ENCODE measurements at places on chromosomes 3 and 15.

GRCh38 chr3:9649791-9650521 lies 651 bp downstream of the MTMR14 start:
- no peak for DNase-seq

GRCh38 chr3:67329358-67329757 lies 325.1 kb downstream of the SUCLG2 start:
- peak; percentile 14 for DNase-seq

DNA sequence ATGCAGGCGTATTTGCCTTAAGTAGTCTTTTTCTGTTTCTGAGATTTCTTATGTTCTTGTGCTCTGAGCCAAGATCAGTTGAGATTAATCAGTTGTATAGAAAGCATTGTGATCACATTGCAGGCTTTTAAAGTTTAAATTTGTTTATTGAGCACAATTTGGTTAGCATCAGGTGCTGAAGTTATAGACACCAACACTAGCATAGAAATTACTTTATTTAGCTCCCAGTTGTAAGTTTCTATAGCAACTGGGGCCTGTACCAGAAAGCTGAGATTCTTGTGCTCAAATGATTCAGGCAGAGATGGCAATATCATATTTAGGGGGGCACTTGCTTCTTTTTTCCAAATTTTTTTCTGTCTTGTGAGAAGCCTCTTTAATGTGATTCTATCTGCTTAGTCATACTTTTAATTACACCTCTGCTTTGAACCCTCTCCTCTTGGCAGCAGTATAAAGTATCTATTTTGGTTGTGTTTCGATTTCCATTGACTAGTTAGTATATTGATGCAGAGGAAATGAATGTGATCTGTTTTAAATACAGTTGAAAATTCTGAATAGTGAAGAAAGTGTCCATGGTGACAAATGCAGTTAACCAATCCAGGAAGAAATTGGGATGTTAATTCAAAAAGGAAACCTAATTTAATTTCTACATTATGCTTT lies 241.7 kb upstream of the GBE1 start:
- no peak for DNase-seq

DNA sequence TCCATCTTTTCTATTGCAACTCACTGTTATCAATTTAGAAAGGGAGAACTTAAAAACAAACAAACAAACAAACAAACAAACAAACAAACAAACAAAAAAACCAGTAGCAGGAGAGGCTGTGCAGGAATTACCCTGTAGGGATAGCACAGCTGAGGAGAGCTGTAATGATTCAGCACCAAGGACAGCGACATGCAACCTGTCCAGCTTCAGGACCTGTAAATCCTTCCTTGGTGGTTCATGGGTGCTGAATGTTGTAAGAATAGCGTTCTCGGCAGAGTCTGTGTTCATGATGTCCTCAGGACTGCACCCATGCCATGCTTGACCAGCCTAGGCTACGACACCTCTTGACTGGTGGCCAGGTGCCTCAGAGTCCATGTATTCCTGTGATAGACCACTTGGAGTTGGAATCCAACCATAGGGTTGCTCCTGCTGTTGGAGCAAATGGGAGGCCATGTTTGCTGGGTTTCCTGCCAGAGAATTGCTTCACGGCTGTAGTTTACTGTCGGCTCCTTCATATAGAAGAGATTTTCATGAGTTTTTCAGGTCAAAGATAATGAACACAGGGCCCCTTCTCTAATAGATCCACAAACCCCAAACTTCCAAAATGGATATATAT lies 65.9 kb downstream of the CACNA2D3 start:
- DNase-seq, result peak; percentile 41

- DNase-seq, result no peak
These were observed 5.8 kb downstream of the CCRL2 start for GRCh38 chr3:46412786-46413298.

DNA sequence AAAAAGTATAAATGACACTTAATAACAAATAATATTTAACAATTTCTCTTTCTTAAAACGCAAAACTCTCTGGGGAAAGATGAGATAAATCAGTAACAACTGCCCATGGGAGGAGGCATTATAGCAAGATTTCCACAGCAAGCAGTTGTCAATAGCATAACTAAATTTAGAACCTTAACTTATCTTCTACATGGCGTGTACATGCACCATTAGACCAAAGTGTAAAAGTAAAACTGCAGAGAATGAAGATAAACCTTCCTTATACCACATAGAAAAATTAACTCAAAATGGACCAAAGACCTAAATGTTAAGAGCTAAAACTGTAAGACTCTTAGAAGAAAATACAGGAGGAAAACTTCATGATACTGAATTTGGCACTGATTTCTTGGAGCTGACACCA lies 39.9 kb downstream of the MYO5A start:
- no peak for DNase-seq

- no peak for DNase-seq
These were observed 345.0 kb downstream of the TUSC7 start for GRCh38 chr3:117054556-117054955.

- no peak for DNase-seq
These were observed 19.4 kb downstream of the MYZAP start for GRCh38 chr15:57611123-57611522.

- DNase-seq, result no peak
These were observed 9.4 kb downstream of the FILIP1L start for GRCh38 chr3:100104817-100105413.

- no peak for DNase-seq
These were observed 83.8 kb downstream of the ROBO1 start for GRCh38 chr3:79684041-79684440.

DNA sequence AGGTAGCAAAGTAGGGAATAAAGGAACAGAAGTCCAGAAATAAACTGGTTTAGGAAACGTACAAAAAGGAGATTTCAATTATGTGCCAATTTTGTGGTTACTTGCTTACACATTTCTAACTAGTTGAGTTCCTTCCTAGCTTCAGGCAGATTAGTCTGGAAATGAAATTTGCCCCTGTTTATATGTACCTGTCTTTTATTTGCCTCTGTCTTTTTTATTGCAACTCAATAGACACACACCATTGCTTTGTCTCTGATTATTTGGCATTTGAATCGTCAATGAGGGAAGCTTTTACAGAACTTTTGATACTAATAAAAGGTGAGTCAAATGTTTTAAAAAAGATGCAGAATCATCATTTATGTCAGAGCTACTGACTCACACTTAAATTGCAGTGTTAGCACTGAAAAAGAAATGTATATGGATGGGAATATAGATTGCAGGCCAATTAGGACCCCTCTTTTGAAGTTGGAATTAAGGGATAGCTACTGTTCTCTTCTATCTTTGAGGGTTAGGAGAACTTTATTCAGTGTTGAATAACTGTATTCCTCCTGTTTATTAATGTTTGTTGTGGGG lies 60.5 kb downstream of the TRAK1 start:
- no peak for DNase-seq

- peak; percentile 16 for DNase-seq
These were observed 94.1 kb downstream of the FAM43A start for GRCh38 chr3:194779729-194780224.

- DNase-seq, result peak; percentile 96
These were observed 32.9 kb upstream of the MTMR10 start for GRCh38 chr15:31024330-31024729.

- no peak for DNase-seq
These were observed 226.8 kb upstream of the ST8SIA2 start for GRCh38 chr15:92166751-92167405.

- DNase-seq, result no peak
These were observed 201.4 kb upstream of the CBLB start for GRCh38 chr3:106070187-106070586.

- DNase-seq, result no peak
These were observed 468.0 kb upstream of the GBE1 start for GRCh38 chr3:82229397-82229796.

GRCh38 chr3:197369545-197369944 lies 71.1 kb upstream of the DLG1 start:
- DNase-seq, result no peak

DNA sequence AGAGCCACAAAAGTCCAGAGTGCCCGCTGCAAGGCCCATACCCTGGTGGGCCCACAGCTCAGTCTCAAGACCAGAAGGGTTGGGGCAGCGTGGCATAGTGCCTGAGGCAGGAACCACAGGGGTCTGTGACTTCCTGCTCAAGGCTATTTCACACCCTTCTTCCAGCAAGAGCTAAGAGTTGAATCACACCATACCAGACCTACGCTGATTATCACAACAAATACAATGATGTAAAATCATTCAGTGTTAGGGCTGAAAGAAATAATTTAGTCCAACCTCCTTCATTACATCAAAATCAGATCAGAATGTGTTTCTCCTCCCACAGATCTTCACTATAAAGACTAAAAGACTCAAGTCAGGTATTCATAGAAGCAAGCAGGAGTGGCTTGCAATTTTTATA lies 27.8 kb upstream of the ST8SIA2 start:
- no peak for DNase-seq

DNA sequence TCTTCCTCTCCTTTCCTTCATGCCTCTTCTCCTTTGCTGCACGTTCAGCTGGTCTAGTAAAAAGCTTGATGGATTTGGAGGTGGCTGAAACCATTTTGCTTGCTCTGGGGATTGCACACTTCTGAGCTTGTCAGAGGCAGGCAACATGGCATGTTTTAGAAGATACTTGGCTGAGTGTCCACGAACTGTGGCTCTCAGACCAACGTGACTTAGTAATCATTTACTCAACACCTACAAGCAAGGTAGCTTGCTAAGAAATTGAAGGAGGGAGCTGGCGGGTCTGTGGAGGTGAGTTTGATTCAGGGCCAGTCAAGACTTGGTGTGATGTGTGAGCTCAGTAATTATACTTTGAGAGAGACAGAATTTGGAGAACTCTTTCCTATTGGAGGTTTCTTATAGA lies 196.0 kb downstream of the LPP start:
- no peak for DNase-seq

DNA sequence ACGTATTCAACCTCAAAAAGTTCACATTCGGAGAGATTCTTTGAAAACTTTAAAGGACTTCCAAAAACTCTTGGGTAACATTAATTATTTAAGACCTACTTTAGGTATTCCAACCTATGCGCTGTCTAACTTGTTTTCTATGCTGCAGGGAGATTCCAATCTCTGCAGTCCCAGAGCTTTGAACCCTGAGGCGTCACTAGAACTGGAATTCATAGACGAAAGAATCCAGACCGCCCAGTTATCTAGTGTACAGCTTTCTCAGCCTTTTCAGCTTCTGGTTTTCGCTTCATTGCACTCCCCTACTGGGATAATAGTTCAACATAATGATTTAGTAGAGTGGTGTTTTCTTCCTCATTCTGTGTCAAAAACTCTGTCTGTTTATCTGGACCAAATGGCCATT lies 711.3 kb downstream of the ROBO1 start:
- no peak for DNase-seq

GRCh38 chr3:65436580-65436979 lies 602.1 kb downstream of the MAGI1 start:
- DNase-seq, result peak; percentile 9

DNA sequence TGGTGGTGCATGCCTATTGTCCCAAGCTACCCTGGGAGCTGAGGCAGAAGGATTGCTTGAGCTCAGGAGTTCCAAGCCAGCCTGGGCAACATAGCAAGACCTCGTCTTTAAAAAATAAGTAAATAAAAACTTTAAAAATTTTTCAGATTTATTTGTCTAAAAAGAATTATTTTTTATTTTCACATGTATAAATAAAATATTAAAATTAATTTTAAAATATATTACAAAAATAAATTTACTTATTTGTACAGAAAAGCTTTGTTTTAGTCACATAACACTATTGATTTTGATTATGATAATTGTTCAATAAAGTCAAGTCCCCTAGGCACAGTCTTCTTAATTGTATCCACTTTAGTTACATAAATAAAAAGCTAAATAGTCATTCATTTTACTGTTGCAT lies 85.2 kb downstream of the FILIP1L start:
- DNase-seq, result no peak

DNA sequence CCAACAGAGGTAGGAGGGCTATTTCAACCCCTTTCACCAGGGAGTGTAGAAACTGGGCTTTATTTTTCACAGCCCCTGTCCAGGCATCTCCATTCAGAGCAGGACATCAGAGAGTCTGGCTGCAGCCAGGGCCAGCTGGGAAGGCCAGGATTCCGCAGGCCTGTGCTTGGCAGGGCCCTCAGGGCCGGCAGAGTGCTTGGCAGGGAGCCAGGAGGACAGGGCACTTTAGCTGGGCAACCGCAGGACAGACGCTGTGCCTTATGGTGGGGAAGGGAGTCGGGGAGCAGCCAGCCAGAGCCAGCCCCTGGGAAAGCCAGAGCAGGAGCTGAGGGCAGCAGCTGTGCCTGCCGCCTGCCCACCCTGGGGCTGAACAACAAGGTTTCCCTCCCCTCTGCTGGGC lies 34.5 kb upstream of the IQCF6 start:
- DNase-seq, result no peak

DNA sequence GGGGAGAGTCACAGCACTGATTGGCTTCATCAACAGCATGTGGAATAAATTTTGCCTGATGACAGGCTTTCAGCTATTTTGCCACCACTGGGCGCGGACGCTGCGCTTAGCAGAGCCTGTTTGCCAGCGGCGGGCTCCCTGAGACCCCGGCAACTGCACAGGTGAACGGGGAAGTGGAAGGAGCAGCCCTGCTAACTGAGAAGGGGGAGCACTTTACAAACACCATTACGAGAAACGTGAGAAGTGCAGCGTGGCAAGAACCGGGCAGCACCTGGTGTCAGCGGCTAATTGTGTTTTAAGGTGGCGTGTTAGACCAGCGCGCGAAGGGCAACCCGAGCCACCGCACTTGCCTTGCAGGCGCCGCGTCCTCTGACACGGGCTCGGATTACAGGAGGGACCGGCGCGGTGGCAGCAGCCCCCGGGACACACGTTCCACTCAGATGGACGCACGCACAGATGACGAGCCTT lies 307.8 kb upstream of the ARRDC4 start:
- no peak for DNase-seq

GRCh38 chr3:8780279-8780678 lies 10.9 kb upstream of the OXTR start:
- DNase-seq, result peak; percentile 54

- DNase-seq, result no peak
These were observed 3.6 kb upstream of the FBXL2 start for GRCh38 chr3:33273628-33274027.

DNA sequence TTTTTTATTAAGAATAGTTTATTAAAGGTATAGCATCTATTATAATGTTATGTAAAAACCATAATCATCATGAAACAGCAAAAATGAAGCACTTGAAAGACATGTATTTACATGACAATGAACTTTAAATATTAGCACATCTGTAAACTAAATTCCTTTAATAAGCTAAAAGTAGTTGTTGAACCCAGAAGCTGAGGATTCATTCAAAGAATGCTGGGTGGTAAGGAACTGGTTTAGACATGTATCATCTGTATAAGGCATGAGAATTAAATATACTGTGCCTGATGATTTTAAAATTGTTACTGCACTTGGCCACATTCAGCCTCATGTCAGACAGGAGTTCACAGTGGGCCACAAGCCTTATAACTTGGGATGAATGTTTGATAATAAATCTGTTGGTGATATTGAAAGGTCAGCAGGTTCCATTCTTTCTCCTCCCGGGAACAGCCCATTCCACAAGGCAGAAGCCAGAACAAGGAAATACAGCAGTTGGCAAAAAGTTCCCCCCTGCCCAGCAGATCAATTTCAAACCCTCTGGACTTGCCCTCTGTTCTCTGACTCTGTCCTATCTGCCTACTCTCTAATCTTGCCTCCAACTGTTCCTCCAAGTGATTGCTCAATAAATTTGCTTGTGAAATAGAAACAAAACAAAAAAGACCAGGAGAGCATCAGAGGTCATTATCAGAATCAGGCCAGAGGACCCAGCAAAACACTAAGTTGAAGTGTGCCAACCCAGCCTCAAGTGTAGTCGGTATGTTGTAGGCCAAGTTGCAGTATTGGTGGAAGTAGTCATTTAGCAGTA lies 49.8 kb upstream of the TEX264 start:
- DNase-seq, result peak; percentile 79

GRCh38 chr3:177713928-177714900 lies 516.9 kb upstream of the TBL1XR1 start:
- DNase-seq, result no peak
